ENCODE measurements at places on chromosomes 7 and 10. TPM values are rescaled to one million over a fixed set of nuclear protein-coding genes. Genes with fewer than 3 reads are reported as not detected.

Gene THSD7A
- 1.6 TPM for total RNA-seq

Gene PLEKHS1
- 0.14 TPM for total RNA-seq

Gene ABHD11
- 2.5 TPM for total RNA-seq

DNA sequence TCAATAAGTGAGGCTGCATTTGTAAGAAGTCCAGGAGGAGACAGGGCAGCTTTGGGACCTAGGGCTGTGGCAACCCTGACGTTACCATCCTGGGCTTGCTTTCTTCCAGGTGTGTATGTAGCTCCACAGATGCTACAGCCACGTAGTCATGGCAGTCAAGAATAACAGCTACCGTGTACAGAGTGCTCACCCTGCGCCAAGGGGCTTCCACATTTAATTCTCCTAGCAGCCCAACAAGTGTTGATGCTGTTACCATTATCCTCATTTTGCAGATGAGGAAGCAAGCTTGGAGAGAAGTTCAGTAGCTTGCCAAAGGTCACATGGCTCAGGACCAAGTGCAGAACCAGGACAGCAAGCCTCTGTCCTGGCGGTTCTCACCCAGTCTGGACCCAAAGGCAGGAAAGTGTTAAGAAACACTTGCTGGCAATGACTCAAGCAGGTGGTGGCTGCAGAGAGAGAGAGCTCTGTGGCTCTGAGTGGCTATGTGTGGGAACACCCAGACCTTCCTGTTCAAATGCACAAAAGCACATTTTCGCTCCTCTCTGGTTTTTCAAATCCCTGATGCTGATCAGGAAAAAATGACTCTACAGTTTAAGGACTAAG, 89.8 kb downstream of the CREM start:
- no peaks in the 10 kb centered on the region for H3K36me3 ChIP-seq
- no peak for DNase-seq
- H3K27ac ChIP-seq, result no peak overlapping the region
- no peaks in the 10 kb centered on the region for H3K27me3 ChIP-seq
- no peak overlapping the region for H3K4me3 ChIP-seq
